ENCODE measurements at places on chromosomes 1 and 21. TPM values are rescaled to one million over a fixed set of nuclear protein-coding genes. Genes with fewer than 3 reads are reported as not detected.

Gene ISG20L2
- 39.2 TPM for polyA plus RNA-seq

Gene ACTL8
- polyA plus RNA-seq: 0.23 TPM

Gene MIA3
- 119 TPM for polyA plus RNA-seq

Gene CASQ1
- 4.6 TPM for polyA plus RNA-seq

Gene FAM89A
- 28.8 TPM for polyA plus RNA-seq

Gene AKNAD1
- 0.54 TPM for polyA plus RNA-seq

Gene FLG
- polyA plus RNA-seq: 3.7 TPM

Gene TTC34
- 1.6 TPM for polyA plus RNA-seq

Gene A3GALT2
- 0.33 TPM for polyA plus RNA-seq

Gene TSACC
- 0.79 TPM for polyA plus RNA-seq

Gene CD247
- 0.90 TPM for polyA plus RNA-seq

Gene F5
- polyA plus RNA-seq: 2.6 TPM

Gene NTRK1
- polyA plus RNA-seq: 2.8 TPM

Data from spinal cord (tissue), 10 donors.